Activated CD4-positive, alpha-beta T cell treated with anti-CD3 and anti-CD28 coated beads, Interleukin-2, amount 10 ng/mL, durations not matched to agents 7 days and 5 days (primary cell): ENCODE measurements at places on chromosomes 12 and 14. TPM values are rescaled to one million over a fixed set of nuclear protein-coding genes. Genes with fewer than 3 reads are reported as not detected.

- H3K27me3 ChIP-seq = peaks cover 15% of the 10 kb centered on the region
- H3K4me1 ChIP-seq = peaks cover 13% of the 10 kb centered on the region
- H3K36me3 ChIP-seq = no peaks in the 10 kb centered on the region
- no peak for DNase-seq
- no peak overlapping the region for H3K27ac ChIP-seq
Observed at GRCh38 chr14:105166571-105167302, 1.8 kb downstream of the JAG2 start.

DNA sequence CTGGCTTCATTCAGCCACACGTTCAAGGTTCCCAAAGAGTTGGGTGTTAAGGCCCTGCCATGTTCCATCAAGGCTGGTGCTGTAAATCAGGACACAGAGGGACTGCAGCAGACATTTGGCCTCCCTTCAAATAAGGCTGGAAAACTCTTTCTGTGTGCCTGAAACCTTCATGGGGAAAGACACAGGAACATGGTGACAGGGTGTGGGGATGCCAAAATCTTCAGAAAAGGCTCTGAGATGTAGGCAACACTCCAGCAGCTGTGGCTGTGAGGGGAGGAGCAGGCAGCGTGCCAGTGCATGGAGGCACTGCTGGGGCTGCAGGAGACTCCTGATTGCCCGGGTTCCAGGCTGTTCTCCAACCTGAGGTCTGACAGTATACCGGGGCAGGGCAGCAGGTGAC, 15.0 kb downstream of the POMT2 start:
- no peaks in the 10 kb centered on the region for H3K36me3 ChIP-seq
- H3K4me3 ChIP-seq = no peak overlapping the region
- no peak overlapping the region for H3K27ac ChIP-seq
- peaks cover 29% of the 10 kb centered on the region for H3K4me1 ChIP-seq
- no peak for DNase-seq

DNA sequence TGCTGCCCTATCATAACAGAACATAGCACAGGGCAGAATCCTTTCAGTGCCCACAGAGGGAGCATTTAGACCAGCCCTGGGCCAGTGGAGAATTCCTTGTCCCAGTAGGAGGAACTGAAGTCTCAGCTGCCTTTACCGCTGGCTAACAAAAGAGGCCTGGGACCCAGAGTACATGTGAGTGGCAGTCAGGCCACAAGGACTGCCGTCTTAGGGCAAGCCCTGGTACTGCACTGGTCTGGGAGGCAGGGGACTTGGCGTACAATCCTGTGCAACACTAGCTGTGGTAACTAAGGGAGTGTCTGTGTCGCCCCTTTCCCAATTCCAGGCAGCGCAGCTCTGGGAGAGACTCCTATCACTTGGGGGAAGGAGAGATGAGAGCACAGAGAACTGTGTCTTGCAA, 17.0 kb upstream of the CSRP2 start:
- no peaks in the 10 kb centered on the region for H3K36me3 ChIP-seq
- H3K27ac ChIP-seq = no peak overlapping the region
- peaks cover 2% of the 10 kb centered on the region for H3K27me3 ChIP-seq
- DNase-seq = no peak

- H3K4me1 ChIP-seq = peaks cover 25% of the 10 kb centered on the region
- DNase-seq = no peak
- H3K27me3 ChIP-seq = no peaks in the 10 kb centered on the region
- no peak overlapping the region for H3K4me3 ChIP-seq
- no peaks in the 10 kb centered on the region for H3K36me3 ChIP-seq
Observed at GRCh38 chr14:76936483-76936882, 92.0 kb downstream of the IRF2BPL start.

GRCh38 chr12:94561943-94562411, 88.4 kb downstream of the TMCC3 start:
- no peaks in the 10 kb centered on the region for H3K36me3 ChIP-seq
- H3K4me3 ChIP-seq = no peak overlapping the region
- H3K27me3 ChIP-seq = peaks cover 28% of the 10 kb centered on the region
- H3K27ac ChIP-seq = no peak overlapping the region

- H3K36me3 ChIP-seq = peaks cover 1% of the 10 kb centered on the region
- H3K27me3 ChIP-seq = peaks cover 4% of the 10 kb centered on the region
- DNase-seq = peak; percentile 53
- H3K4me3 ChIP-seq = no peak overlapping the region
Observed at GRCh38 chr12:127162902-127163301, 1104.1 kb upstream of the TMEM132C start.

DNA sequence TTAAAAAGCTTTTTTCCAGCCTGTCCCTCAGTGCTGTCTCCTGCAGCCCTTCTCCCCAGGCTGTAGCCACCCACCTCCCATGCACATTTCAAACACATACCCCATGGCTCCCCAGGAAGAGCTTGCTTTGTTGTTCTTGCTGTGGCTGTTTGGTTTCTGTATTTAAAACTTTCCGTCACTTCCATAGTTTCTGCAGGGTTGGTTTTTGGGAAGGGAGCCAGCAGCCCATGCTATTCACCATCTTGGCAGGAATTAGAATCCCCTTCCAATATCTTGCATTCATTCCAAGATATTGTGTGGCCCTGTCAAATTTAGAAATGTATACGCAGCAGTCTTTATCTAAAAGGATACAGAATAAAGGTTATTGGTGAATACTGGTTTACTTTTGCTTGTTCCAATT, 29.6 kb downstream of the CFAP251 start:
- DNase-seq = no peak
- no peaks in the 10 kb centered on the region for H3K36me3 ChIP-seq
- H3K27ac ChIP-seq = no peak overlapping the region
- H3K27me3 ChIP-seq = peaks cover 5% of the 10 kb centered on the region

GRCh38 chr12:68904351-68904962, 28.5 kb downstream of the CPM start:
- no peak overlapping the region for H3K27ac ChIP-seq
- no peak for DNase-seq
- H3K27me3 ChIP-seq = peaks cover 8% of the 10 kb centered on the region
- no peak overlapping the region for H3K4me3 ChIP-seq

- DNase-seq = no peak
- H3K27ac ChIP-seq = no peak overlapping the region
- no peaks in the 10 kb centered on the region for H3K36me3 ChIP-seq
- peaks cover 2% of the 10 kb centered on the region for H3K27me3 ChIP-seq
- H3K4me1 ChIP-seq = no peaks in the 10 kb centered on the region
Observed at GRCh38 chr12:24553259-24553658, 395.6 kb downstream of the BCAT1 start.

- peaks cover 27% of the 10 kb centered on the region for H3K4me1 ChIP-seq
- peak overlapping the region; percentile 82 for H3K4me3 ChIP-seq
Observed at GRCh38 chr12:122423258-122424165, 1.0 kb upstream of the CLIP1 start.

GRCh38 chr12:19692566-19692965, 253.3 kb downstream of the AEBP2 start:
- H3K27ac ChIP-seq = no peak overlapping the region
- DNase-seq = no peak
- H3K4me1 ChIP-seq = peaks cover 16% of the 10 kb centered on the region
- peaks cover 9% of the 10 kb centered on the region for H3K27me3 ChIP-seq
- no peak overlapping the region for H3K4me3 ChIP-seq

DNA sequence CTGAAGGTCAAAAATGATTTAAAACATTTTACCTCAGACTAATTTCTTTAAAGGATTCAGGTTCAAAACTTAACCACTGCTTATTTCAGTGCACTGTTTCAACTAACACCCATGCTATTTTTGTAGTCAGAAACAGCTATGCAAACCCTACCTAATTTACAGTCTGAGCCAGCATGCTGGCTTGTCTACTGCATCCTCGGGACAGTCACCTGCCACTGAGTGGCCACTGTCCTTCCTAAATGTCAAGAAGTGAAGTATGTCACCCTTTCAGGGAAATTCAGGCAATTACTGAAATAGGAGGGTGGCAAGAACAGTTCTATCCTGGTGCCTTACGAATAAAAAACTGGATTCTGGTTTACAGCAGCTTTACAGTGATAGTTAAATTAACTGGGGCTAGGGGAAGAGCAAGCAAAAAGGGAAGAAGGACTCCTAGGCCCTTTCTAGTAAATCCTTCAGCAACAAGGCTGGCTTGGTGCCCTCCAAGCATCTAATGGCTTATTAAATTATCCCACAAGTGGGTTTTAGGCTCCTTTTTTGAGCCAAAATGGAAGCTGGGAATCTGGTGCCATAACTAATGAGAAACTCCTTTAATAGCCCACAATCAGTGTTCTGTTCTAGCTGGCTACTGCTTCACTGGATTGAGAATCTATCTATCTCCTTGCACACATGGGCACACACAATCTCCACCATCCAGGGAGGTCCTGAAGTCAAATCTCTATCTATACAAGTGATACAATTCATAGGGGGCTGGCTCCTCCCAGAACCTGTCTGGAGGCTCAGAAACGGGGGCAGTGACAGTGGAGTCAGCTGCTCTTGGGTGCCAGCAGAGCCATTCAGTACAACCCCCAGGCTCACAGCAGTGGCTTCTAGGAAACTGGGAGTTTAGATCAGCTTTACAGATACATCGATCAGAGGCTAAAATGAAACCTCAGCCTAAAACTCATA, 43.4 kb downstream of the SH2B3 start:
- peaks cover 55% of the 10 kb centered on the region for H3K36me3 ChIP-seq
- H3K27ac ChIP-seq = peak overlapping the region; percentile 0

DNA sequence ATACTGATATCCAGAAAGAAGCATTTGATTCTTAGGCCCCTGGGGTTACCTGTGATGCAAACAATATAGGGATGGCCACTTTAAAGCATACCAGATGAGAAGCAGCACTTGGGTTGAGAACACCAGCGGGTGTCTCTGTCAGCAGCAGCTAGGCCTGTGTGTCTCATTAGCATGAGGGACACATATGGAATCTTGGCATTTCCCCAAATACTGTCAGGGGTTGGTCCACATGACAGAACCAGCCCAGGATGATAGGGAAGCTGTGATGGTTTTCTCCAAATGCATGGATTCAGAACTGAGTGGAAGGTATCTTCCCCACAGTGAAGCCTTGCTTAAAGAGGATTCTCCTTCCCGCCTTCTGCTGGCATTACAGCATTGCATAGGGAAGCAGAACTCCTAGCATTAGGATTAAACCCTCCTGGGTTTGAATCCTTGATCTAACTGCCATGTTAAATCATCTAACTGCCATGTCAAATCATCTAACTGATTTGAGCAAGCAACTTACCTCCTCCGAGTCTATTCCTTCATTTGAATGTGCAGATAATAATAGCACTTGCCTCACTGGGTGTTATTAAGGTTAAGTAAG, 111.5 kb upstream of the WSCD2 start:
- H3K4me1 ChIP-seq = no peaks in the 10 kb centered on the region
- no peak for DNase-seq
- H3K36me3 ChIP-seq = no peaks in the 10 kb centered on the region
- H3K27me3 ChIP-seq = peaks cover 13% of the 10 kb centered on the region

GRCh38 chr14:82482345-82482744, 948.7 kb upstream of the SEL1L start:
- H3K4me1 ChIP-seq = no peaks in the 10 kb centered on the region
- no peak overlapping the region for H3K27ac ChIP-seq
- H3K36me3 ChIP-seq = no peaks in the 10 kb centered on the region
- no peak overlapping the region for H3K4me3 ChIP-seq
- no peaks in the 10 kb centered on the region for H3K27me3 ChIP-seq
- DNase-seq = no peak

DNA sequence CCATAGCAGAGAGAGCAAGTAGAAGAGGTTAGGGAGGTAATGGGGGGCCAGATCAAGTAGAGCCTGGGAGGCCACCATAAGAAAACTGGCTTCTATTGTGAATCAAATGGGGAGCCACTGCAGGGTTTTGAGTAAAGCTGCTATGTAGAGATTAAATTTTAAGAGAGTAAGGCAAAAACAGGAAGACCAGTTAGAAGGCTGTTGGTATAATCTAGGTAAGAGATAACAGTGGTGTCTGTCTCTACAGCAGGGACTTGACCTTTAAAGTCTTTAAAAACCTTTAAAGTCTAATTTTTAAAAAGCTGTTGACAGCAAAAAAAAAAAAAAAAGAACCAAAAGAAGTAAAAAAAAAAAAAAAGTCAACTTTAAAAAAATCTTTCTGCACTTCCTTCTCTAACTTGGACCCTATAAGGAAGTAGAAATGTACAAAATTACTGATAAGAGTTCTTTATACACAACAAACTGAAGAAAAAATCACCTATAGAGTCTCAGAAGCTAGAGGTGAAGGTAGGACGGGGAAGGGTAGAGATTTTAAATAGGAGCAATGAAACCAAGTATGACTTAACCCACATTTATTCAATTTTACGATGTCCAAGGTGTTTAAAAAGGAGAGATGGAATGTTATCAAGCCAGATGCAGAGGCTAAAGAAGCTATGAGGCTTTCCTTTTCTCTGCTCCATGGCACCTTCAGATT, 26.1 kb downstream of the SGPP1 start:
- peaks cover 17% of the 10 kb centered on the region for H3K4me1 ChIP-seq
- peaks cover 17% of the 10 kb centered on the region for H3K36me3 ChIP-seq
- no peak overlapping the region for H3K4me3 ChIP-seq
- H3K27me3 ChIP-seq = no peaks in the 10 kb centered on the region
- H3K27ac ChIP-seq = no peak overlapping the region

DNA sequence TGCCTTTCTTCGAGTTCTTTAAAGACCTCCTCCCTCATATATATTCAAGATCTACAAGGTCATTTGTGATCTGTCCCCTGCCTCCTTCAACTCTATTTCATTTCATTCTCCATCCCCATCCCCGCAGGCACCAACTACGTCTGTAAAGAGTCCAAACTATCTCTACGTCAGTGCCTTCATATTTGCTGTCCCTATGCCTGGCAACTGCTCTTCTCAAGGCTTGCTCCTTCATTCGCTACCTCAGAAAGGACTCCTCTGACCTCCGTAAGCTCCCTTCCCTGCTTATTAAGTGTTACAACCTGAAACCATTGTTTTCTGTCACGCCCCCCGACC, 650 bp downstream of the LLPH start:
- peak; percentile 8 for DNase-seq
- H3K27ac ChIP-seq = peak overlapping the region; percentile 98
- H3K27me3 ChIP-seq = no peaks in the 10 kb centered on the region

GRCh38 chr12:9699898-9700605, 30.5 kb downstream of the CLEC2D start:
- no peak overlapping the region for H3K4me3 ChIP-seq
- peaks cover 75% of the 10 kb centered on the region for H3K4me1 ChIP-seq
- H3K27ac ChIP-seq = peak overlapping the region; percentile 10
- no peak for DNase-seq
- peaks cover 64% of the 10 kb centered on the region for H3K36me3 ChIP-seq

GRCh38 chr12:262817-263216, at the start of gene SLC6A13:
Gene SLC6A13 (minus strand): TSS chr12:262836. CDS start chr12:260052, 2,784 bp downstream.
- H3K27me3 ChIP-seq = peaks cover 9% of the 10 kb centered on the region
- H3K27ac ChIP-seq = no peak within 1 kb of the TSS
- peaks cover 5% of the 10 kb centered on the region for H3K4me1 ChIP-seq

- H3K4me1 ChIP-seq = no peaks in the 10 kb centered on the region
- no peak for DNase-seq
- H3K36me3 ChIP-seq = no peaks in the 10 kb centered on the region
- no peak overlapping the region for H3K4me3 ChIP-seq
- H3K27me3 ChIP-seq = peaks cover 9% of the 10 kb centered on the region
- no peak overlapping the region for H3K27ac ChIP-seq
Observed at GRCh38 chr12:124601706-124602105, 34.3 kb upstream of the NCOR2 start.

- no peak overlapping the region for H3K27ac ChIP-seq
- no peaks in the 10 kb centered on the region for H3K27me3 ChIP-seq
- H3K36me3 ChIP-seq = no peaks in the 10 kb centered on the region
- no peak for DNase-seq
- no peak overlapping the region for H3K4me3 ChIP-seq
Observed at GRCh38 chr12:43921666-43922337, 85.9 kb downstream of the TMEM117 start.

The PPM1H gene
- total RNA-seq = not detected

The GPR68 gene
- total RNA-seq = 32.7 TPM

The NPAS3 gene
- not detected for total RNA-seq

The TTC9 gene
- total RNA-seq = 16.7 TPM

The VRTN gene
- total RNA-seq = not detected

The ASCL4 gene
- not detected for total RNA-seq

The GUCY2C gene
- total RNA-seq = not detected

The PNN gene
- total RNA-seq = 91.2 TPM
